MCF 10A (cell line): ENCODE measurements at places on chromosomes 1 and 21. TPM values are rescaled to one million over a fixed set of nuclear protein-coding genes. Genes with fewer than 3 reads are reported as not detected.

GRCh38 chr1:205567716-205568115 lies 63.2 kb downstream of the CDK18 start:
- DNase-seq, result no peak

DNA sequence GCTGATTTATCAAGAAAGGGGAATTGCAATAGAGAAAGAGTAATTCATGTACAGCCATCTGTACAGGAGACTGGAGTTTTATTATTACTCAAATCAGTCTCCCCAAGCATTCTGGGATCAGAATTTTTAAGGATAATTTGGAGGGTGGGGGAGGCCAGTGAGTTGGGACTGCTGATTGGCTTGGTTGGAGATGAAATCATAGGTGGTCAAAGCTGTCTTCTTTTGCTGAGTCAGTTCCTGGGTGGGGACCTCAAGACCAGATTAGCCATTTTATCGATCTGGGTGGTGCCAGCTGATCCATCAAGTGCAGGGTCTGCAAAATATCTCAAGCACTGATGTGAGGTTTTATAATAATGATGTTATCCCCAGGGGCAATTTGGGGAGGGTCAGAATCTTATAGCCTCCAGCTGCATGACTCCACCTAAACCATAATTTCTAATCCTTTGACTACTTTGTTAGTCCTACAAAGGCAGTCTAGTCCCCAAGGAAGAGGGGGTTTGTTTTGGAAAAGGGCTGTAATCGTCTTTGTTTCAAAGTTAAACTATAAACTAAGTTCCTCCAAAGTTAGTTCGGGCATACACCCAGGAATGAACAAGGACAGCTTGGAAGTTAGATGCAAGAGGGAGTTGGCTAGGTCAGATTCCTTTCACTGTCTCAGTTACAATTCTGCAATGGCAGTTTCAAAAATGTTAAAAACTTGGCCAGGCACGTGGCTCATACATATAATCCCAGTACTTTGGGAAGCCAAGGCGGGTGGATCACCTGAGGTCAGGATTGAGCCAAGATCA lies 16.9 kb upstream of the RAB3B start:
- no peak for DNase-seq

DNA sequence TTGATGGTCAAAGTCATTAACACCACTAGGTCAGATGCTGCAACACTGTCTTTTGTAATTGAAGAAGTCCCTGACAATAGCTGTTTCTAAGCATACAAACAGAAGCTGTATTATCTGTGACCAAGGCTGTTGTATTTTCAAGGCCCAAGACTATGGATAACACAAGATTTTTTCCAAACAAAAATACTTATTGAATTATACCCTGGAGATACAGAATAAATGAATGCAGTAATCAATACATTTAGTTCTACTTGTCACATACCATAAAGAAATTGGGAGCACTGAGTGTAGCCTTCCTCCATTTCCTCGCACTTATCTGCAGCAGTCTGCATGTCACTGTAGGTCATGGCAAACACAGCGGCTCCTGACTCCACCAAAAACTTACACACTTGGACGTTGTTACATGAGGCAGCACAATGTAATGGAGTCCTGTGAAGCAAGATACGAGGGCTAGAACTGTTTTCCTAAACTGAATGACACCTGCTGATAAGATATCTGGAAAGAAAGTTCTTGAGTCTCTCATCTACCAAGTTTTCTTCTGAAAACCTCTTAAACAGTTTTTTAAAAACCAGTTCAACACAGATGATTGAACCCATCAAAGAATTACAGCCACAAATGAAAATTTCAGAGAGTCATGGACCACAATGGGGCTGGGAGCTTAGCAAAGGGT lies 56.9 kb downstream of the TP53BP2 start:
- DNase-seq, result no peak

GRCh38 chr1:189131576-189131975 lies 1346.1 kb downstream of the BRINP3 start:
- DNase-seq, result peak; percentile 38

Gene HSD3B1
- total RNA-seq, result not detected in 2 replicates

Gene RUNX3
- not detected in 2 replicates for total RNA-seq

Gene PPIAL4G
- not detected in 2 replicates for total RNA-seq

Gene NTMT2
- not detected in 2 replicates for total RNA-seq

Gene CELA3B
- total RNA-seq, result not detected in 2 replicates
